Stimulated activated CD4-positive, alpha-beta T cell treated with anti-CD3 and anti-CD28 coated beads, Interleukin-4, amount 100 ng/mL, for 24 hours (primary cell): ENCODE measurements at places on chromosomes 12 and 14.

DNA sequence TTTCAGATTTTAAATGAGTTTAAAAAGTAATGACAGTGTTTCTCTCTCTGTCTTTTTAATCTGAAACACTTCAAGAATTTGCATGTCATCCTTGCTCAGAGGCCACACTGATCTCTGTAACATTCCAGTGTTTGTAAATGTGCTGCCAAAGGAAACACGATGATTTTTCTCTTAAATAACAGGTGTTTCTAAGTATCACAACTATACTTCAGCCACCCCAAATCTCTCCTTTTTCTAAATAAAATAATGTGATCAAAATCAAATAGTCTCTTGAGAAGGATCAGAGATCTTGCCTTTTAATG, 3.3 kb upstream of the GALC start:
- no peak for DNase-seq

DNA sequence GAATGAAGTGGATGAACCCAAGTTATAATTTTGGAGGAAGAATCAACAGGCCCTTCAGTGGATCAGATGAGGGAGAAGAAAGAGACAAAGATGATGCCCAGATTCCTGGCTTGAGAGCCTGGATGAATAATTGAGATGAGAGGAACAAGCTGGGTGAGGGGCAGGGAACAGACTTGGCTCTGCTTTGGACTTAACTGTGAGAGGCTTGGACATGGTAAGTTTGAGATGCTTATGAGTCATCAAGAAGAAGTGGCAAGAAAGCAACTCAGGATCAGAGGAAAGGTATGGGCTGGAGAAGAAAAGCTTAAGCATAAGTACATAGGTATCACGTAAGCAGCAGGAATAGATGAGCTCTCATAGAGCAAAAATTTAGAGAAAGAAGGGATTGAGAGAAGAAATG, 55.3 kb downstream of the FIGNL2 start:
- DNase-seq: no peak

DNA sequence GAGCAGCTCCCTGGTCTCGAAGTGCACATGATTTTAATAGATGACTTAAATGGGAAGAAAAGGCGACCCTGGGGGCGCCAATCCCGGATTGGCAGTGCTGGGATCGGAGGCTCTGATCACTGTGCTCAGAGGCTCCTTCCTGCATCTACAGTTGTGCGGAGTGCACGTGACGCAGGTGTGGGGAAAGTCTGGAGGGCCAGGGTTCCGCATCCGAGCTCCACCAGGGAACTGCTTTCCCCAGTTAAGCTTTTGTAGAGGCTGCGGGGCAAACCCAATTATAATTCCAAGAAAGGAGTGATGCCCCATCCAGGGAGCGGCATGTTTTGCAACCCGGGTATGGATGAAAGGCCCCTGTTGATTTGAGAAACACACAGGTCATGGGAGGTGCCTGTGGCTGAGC, 36.5 kb downstream of the ELK3 start:
- DNase-seq: no peak

GRCh38 chr12:59041241-59042121, 121.2 kb upstream of the LRIG3 start:
- DNase-seq: no peak

GRCh38 chr14:77141214-77142004, at the start of gene ZDHHC22:
Gene ZDHHC22 (minus strand): TSS chr14:77141791. CDS start chr14:77139738, 2,053 bp downstream.
- no peak for DNase-seq

- no peak for DNase-seq
Observed at GRCh38 chr12:3107071-3107583, 29.9 kb downstream of the TSPAN9 start.

GRCh38 chr12:108833355-108833733, 24.0 kb downstream of the SSH1 start:
- no peak for DNase-seq

DNA sequence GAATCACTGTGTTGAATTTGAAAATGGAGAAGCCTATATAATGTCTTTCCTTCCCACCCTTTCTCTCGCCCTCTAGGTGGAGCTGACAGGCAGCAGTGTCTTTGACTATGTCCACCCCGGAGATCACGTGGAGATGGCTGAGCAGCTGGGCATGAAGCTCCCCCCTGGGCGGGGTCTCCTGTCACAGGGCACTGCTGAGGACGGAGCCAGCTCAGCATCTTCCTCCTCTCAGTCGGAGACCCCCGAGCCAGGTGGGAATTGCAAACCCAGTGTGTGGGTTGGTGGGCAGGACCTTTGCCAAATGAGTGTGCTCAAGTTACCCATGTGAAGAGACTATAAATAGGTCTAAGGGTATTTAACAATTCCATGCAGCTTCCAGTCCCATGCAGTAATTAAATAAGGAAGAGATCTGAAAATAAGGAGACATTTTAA, 274.7 kb downstream of the EGLN3 start:
- no peak for DNase-seq

DNA sequence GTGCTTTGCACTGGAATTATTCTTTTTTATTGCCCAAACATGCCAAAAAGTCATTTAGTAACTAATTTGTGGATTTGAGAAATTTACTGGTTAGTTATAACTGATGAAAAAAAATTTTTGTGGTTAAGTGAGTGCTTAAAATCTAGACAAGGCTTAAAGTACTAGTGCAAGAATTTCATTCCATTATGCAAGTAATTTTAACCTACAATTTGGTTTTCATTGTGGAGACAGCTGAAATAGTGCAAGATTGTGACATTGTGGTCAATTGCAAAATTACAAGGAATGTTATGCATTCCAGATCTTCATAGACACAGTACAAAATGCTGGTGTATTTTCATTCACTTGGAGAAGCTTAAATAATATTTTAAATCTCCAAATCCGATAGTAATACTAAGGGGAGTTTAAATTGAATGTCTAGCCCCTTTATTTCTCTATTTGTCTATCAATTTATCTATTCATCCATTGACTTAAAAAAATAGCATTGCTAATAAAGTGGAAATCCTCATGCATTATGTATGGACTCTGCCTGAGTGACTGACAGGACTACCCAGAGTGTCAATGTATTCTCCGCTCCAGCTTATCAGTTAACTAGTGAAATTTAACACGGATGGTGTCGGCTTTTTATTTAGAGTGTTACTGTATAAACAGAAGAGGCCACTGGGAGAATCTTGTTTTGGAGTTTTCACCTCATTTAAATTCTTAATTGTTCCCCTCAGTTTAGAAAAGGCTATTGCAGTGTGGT, 125.9 kb downstream of the ALX1 start:
- no peak for DNase-seq

DNA sequence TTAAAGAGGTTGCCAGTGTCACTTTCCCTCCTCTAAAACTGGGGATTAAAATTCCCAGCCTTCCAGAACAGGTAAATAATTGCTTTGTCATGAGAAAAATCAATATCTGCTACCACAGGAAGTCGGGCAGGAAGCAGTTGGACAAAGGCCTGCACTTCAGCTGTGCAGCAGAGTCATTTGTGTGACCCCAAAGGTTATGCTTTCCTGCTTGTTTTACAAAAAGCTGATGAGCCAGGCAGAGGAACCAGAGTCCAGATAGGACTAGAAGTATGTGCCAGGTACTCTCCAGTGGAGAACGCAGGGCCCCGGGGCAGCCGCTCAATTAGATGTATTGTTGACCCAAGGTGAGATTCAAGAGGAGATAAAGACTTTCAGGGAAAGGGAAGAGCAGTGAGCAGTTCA, 117.1 kb upstream of the FRMD6 start:
- no peak for DNase-seq
